ENCODE measurements at places on chromosomes 3 and 15. TPM values are rescaled to one million over a fixed set of nuclear protein-coding genes. Genes with fewer than 3 reads are reported as not detected.

HEXA gene
- total RNA-seq: 89.2 TPM

C15orf40 gene
- 20.2 TPM for total RNA-seq

OIP5 gene
- total RNA-seq: 92.3 TPM

PLA2G4B gene
- total RNA-seq: 0.39 TPM

IGSF11 gene
- total RNA-seq: 0.39 TPM

SPTSSB gene
- not detected for total RNA-seq

MKRN3 gene
- total RNA-seq: 3.5 TPM

SLC9C1 gene
- total RNA-seq: not detected

RYR3 gene
- total RNA-seq: under 0.01 TPM

DNAJB8 gene
- total RNA-seq: not detected

ITIH3 gene
- not detected for total RNA-seq

ZNF80 gene
- not detected for total RNA-seq

LRIG1 gene
- total RNA-seq: 56.7 TPM

TAGLN3 gene
- 0.39 TPM for total RNA-seq

FRMD5 gene
- total RNA-seq: 9.3 TPM

ZNF445 gene
- total RNA-seq: 3.7 TPM

NR1I2 gene
- total RNA-seq: not detected

Data from RPMI7951 (cell line).